ENCODE measurements at places on chromosomes 12 and 14.

- no peak for DNase-seq
These were observed 14.1 kb downstream of the ACACB start for GRCh38 chr12:109130297-109131153.

- no peak for DNase-seq
These were observed 86.0 kb downstream of the SETD3 start for GRCh38 chr14:99394602-99395156.

GRCh38 chr14:101824339-101824727 lies 62.8 kb downstream of the PPP2R5C start:
- DNase-seq: no peak

- no peak for DNase-seq
These were observed 10.9 kb upstream of the KRT77 start for GRCh38 chr12:52713960-52714886.
